ENCODE measurements at places on chromosomes 11 and 22. TPM values are rescaled to one million over a fixed set of nuclear protein-coding genes. Genes with fewer than 3 reads are reported as not detected.

The FOLR3 gene
- polyA plus RNA-seq: not detected

DNA sequence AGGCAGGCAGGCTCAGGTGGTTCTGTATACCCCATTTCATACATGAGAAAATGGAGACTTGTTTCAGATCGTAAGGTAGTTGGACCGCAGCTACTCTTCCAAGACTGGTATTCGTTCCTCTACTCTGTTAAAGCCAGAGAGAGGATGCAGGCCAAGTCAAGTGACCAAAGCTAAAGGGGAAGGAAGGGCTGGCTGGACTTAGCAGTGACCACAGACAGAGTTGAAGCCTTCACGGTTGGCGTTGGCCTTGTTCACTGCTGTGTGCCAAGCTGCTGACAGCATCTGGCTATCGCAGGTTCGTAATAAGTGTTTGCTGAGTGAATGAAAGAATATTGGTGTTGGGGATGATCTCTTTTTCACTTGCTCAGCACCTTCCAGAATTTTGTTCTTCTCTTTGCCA lies 64.2 kb downstream of the PTPRJ start:
- DNase-seq: no peak

- DNase-seq: no peak
Measured at GRCh38 chr11:36724742-36725385, 126.8 kb upstream of the RAG2 start.

DNA sequence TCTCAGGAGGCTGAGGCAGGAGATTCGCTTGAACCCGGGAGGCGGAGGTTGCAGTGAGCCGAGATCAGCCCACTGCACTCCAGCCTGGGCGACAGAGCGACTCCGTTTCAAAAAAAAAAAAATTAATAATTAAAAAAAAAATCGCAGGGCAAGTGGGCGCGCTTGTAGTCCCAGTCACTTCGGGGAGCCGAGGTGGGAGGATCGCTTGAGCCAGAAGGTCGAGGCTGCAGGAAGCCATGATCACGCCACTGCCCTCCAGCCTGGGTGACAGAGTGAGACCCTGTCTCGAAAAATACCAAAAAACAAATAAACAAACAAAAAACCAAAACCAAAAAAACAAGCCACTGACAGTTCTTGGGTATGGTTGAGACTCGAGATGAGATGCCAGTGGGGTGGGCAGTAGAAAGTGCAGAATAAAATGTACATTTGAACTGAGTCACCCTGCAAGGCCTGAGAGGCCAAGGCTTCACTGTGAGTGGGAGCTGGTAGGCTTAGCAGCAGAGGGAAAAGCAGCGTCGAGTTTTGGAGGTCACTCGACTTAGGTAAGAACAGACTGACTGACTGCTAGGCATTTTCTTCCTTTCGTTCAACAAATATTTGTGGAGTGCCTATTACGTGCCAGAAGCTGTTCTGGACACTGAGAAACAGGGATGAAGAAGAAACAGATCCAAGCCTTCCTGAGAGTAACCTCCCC lies 635 bp upstream of the LDHA start:
- no peak for DNase-seq

DNA sequence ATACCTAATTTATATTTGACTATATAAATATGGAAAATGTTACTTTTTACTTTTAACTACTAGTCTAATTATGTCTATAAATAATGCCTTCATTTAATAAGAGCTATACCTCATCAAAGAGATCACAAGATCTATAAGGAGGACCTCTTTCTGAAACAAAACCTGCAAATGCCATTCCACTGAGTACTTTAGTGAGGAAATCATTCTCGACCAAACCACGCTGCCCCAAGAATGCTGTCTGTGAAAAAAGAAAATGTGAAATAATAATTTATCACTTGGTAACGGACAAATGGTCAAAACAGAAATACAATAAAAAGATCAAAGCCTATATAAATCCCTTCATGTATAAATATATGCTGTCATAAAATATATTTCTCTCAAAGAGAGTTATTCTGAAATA lies 301.7 kb downstream of the SBF2 start:
- DNase-seq: no peak

GRCh38 chr11:1281974-1282365 lies 27.5 kb downstream of the TOLLIP start:
- DNase-seq: no peak

GRCh38 chr22:49668402-49668801 lies 159.3 kb downstream of the BRD1 start:
- no peak for DNase-seq

The RPS19BP1 gene
- polyA plus RNA-seq: 47.8 TPM

GRCh38 chr11:110479108-110480101 lies 49.7 kb downstream of the FDX1 start:
- DNase-seq: no peak

DNA sequence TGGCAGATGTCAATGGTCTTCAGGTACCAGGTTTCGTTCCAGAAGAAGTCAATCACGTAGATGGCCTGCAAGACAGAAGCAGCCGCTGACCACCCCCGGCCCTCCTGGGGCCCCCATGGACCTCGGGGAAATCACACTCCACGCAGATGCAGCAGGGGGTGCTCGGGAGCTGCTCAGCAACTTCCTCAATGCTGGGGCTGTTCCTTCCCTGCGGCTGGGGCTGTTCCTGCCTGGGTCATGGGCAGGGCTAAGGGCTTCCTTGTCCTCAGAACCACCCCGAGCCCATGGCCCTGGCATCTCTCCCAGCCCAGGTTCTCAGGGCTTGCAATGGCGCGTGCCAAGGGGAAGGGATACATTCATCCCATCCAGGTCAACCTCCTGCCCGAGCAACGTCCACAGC lies 10.3 kb downstream of the DHCR7 start:
- DNase-seq: no peak

GRCh38 chr11:645536-645935 lies 8.5 kb downstream of the DRD4 start:
- DNase-seq: no peak

The PISD gene
- 30.1 TPM for polyA plus RNA-seq

The GAL3ST3 gene
- polyA plus RNA-seq: not detected

GRCh38 chr11:70819022-70819421 lies 420.7 kb downstream of the CTTN start:
- DNase-seq: no peak

- DNase-seq: no peak
Measured at GRCh38 chr11:86149792-86150191, 80.9 kb upstream of the PICALM start.

The PICK1 gene
- polyA plus RNA-seq: 28.9 TPM

GRCh38 chr22:49505337-49506009 lies 322.2 kb downstream of the BRD1 start:
- DNase-seq: no peak

DNA sequence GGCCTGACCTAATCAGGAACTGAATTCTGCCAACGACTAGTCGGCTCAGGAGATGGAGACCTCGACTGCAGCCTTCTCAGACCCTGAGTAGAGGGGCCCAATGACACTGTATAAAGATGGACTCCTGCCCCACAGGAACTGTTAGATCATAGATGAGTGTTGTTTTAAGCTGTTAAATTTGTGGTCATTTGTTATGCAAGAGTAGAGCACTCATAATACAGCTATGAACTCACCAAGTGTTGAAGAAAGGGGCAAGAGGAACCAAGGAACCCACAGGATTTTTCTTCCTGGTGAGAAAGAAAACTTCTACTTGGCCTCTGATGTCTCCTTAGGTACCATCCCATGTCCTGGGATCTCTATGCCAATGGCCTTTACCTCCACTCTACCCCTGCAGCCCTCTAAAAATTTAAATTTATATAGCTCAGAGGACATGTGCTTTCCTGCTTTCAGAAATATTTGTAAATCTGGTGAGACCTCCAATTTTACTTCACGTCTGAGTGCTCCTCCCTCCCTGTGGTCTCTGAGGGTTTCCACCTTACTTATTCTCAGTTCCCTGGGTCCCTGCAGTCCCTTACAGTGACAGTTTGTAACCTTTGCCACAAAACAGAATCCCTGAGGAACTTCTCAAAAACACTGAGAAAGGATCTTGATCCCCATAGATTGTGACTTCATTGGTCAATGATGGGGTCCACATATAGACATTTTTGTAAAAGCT lies 256.3 kb upstream of the ARHGAP20 start:
- no peak for DNase-seq

GRCh38 chr22:33666279-33666960 lies 253.9 kb downstream of the LARGE1 start:
- DNase-seq: no peak

The TCN1 gene
- polyA plus RNA-seq: not detected

- DNase-seq: no peak
Measured at GRCh38 chr11:14144934-14145333, 182.4 kb downstream of the SPON1 start.

The SF3B2 gene
- polyA plus RNA-seq: 70.0 TPM

The C22orf31 gene
- polyA plus RNA-seq: not detected

The TPCN2 gene
- 6.9 TPM for polyA plus RNA-seq

The TMPRSS4 gene
- 0.32 TPM for polyA plus RNA-seq

The MUC5AC gene
- polyA plus RNA-seq: under 0.01 TPM

- DNase-seq: no peak
Measured at GRCh38 chr11:10500757-10501684, 40.0 kb downstream of the RNF141 start.

GRCh38 chr11:90329043-90329442 lies 106.2 kb upstream of the CHORDC1 start:
- DNase-seq: no peak

The PKNOX2 gene
- not detected for polyA plus RNA-seq

DNA sequence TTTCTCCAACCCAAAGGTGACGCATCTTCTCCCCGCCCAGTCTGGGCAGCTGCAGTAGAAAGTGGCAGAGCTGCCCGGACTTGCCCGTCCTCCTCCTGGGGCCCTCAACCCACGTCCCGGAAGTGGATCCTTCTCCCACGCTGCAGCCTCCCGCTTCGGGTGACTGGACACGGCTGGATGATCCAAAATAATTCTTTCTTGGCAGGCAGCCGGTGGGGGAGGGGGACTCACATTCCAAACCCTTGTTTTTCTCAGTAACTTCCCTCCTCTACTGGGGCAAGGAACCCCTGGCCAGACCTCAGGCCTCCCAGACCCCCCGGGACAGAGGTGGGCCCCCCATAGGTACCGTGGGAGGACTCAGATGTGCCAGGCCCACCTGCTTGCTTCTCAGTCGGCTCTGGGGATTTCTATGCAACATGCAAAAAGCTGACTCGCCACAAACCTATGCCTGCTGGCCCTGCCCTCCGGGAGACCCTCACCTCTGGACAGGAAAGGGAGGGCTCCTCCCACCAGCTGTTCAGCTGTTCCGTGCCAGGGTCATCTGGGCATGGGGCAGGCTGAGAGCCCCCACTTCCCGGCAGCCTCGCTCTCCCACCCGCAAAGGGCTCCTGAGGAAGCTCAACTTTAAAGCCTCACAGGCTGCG lies 1.4 kb downstream of the PLXNB2 start:
- no peak for DNase-seq

DNA sequence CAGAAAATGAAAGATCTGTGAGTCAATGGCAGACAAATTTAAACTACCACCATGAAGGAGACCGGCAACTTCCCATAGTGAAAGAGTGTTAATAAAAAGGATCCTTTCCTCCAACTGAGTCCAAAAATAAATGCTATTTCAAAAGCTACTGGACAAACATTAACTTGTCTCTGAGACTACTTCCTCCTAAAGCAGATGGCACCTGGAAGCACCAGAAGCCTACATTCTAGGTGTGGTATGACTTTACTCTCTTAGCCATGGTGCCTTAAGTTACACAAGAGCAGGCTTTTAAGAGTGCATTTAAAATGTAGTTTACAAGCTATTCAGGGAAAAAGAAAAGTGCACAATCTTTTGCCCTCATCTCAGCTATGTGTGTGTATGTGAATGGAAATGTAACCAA lies 2.5 kb downstream of the ARHGAP32 start:
- no peak for DNase-seq

The SPDYC gene
- polyA plus RNA-seq: 0.26 TPM

DNA sequence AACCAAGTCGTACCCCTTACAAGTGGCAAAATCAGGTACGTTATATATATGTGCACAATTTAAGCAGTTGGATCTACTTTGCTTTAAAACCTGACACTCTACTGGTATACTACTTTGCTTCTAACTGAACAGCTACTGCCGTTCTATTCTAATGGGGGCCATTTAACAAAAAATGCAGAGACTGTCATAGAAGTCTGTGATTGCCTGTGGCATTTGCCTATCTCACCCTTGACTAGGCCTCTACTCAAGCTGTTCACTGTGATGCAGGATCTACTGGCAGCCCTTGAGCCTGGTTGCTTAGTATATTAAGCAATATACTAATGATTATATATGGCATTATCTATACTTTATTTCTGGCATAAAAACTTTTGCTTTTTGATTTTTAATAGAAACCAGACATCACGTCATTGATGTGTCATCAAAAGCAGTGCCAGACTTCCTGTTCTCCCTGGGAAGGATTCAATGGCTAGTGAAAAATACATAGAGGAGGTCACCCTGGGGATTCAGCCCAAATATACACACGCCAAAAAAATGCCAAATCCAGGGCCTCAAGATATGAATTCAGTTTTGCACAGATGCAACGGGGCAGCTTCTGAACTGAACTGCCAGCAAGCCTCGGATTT lies 40.0 kb upstream of the FIBIN start:
- DNase-seq: no peak

The PLEKHA7 gene
- polyA plus RNA-seq: 18.7 TPM

All from HepG2 (cell line).